ENCODE measurements at places on chromosomes 3 and 15.

GRCh38 chr3:159486580-159486979 lies 502.1 kb upstream of the IL12A start:
- peak; percentile 6 for DNase-seq

DNA sequence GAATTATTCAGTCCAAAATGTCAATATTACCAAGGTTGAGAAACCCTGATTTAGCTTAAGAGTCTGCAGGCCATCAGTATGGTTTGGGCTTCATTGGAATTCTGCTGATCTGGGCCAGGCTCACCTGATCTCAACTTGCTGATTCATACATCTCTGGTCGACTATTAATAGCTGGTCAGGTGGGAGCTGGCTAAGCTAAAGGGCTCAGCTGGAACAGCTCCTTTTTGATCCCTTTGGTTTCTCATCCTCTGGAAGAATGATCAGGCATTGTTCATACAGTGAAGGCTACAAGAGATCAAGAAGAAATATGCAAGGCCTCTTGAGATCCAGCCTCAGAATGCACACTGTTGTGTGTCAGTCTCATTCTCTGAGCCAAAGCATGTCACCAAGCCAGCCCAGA lies 123.3 kb upstream of the MME start:
- no peak for DNase-seq

DNA sequence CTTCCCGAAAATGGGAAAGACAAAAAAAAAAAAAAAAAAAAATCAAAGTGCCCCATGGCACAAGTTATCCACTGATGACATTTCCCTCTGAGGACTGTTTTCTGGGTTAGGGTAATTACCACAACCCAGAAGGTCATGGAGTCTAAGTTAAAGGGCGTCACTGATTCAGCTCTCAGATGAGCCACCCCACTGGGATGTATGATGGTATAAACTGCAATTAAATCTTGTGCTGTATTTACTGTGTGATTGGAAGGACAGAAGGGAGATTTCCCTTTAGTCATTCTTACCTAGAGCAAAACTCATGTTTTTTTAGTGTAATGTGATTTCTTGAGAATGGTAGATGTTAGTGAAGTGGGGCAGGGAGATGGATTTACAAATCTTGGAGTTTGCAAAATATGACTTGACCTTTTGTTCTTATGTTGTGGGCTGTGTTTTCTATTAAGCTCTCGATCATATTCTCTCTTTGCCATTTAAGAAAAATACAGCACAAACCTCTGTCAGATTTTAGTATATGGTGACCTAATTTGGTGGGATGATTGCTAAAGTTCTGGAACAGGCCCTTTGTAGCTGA lies 244.2 kb downstream of the PTPRG start:
- DNase-seq, result no peak

- no peak for DNase-seq
Observed at GRCh38 chr3:122893282-122893681, 98.4 kb downstream of the SLC49A4 start.

GRCh38 chr15:71313806-71314205 lies 198.5 kb downstream of the THSD4 start:
- DNase-seq, result peak; percentile 94

All from EH (cell line).